Activated naive CD4-positive, alpha-beta T cell treated with anti-CD3 and anti-CD28 coated beads, Interleukin-2, amount 10 ng/mL, durations not matched to agents 7 days and 5 days (primary cell): ENCODE measurements at places on chromosomes 13 and 19.

DNA sequence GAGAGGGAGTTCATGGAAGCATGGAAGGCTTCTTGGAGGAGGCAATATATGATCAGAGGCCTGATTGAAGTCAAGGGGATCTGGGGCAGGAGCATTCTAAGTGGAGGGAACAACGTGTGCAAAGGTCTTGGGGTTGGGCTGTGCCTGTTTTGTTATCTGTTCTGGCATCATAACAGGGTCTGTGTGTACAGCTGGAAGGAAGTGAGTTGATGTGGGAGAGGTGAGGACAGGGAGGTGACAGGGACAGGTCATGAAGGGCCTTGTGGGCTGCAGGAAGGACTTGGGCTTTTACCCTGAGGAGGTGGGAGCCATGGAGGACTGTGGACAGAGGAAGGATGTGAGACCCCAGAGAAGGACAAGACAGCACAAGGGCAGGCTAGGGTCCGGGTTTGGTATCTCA is 1.2 kb upstream of the NFILZ start:
- no peak for DNase-seq

GRCh38 chr13:39281539-39282150 is 243.4 kb downstream of the NHLRC3 start:
- no peak for DNase-seq

- DNase-seq, result no peak
Measured at GRCh38 chr13:93230261-93230855, 3.8 kb downstream of the GPC6 start.

DNA sequence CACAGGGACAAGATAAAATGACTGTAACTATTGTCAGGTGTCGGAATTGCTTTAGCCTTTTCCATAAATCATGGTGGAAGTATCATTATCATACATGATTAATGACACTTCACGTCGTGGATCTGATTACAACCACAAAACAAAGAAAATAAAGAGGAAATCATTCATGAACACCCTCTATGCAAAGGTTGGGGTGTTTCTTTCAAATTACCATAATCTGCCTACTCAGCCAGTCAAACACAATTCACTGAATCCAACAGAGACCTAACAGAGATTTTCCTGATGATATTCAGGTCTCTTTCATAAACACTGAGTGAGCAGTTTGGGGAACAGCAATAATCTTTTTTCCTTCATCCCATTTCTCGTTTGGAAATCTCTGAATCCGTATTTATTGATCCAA is 625.6 kb downstream of the DCT start:
- DNase-seq, result no peak

- DNase-seq, result peak; percentile 54
Measured at GRCh38 chr19:18349524-18350128, 9.2 kb downstream of the PGPEP1 start.

- no peak for DNase-seq
Measured at GRCh38 chr19:37948362-37948761, 41.4 kb downstream of the SIPA1L3 start.

GRCh38 chr19:3190921-3191805 is 5.4 kb downstream of the NCLN start:
- no peak for DNase-seq

DNA sequence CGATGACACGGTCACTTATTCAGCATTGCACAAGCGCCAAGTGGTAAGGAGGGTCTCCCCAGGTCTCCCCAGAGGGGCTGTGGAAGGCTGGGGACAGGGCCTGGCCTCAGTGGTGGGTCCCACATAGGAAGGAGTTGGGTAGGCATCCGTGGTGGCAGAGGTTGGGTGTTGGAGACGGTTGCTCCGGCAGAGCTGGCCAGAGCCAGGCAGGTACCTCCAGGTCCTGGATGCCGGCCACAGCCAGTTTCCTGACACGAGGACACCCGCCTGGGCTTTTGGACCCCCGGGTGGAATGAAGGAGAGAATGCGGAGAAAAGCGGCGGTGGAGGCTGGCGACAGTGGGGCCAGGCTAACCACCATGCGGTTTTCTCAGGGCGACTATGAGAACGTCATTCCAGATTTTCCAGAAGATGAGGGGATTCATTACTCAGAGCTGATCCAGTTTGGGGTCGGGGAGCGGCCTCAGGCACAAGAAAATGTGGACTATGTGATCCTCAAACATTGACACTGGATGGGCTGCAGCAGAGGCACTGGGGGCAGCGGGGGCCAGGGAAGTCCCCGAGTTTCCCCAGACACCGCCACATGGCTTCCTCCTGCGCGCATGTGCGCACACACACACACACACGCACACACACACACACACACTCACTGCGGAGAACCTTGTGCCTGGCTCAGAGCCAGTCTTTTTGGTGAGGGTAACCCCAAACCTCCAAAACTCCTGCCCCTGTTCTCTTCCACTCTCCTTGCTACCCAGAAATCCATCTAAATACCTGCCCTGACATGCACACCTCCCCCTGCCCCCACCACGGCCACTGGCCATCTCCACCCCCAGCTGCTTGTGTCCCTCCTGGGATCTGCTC is 1.3 kb upstream of the FFAR1 start:
- DNase-seq, result peak; percentile 76

GRCh38 chr19:38298821-38299680 is 5.0 kb upstream of the C19orf33 start:
- DNase-seq, result no peak

DNA sequence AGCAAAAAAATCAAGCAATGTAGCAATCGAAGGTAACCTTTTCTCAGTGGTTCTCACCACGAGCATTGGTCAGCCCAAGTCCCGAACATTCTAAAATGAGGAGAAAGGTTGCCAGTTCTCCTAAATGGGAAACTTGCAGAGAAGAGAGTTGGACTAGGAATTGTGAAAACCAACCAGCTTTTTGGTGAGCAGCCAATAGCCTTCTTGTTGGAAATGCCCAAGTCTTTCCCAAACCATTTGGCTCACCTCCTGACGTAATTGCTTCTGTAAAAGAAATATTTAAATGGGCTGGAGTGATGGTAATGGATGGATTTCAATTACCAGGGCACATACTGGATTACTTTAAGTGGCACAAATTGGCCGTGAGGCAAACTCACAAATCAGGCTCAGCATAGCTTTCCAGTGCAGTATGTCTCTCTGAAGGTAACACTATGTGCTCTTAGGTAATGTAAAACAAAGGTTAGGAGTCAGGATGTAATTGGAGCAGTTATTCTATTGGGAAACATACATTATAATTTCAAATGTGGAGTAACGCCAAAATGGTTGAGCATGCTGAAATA is 423.2 kb downstream of the KLF5 start:
- DNase-seq, result no peak

DNA sequence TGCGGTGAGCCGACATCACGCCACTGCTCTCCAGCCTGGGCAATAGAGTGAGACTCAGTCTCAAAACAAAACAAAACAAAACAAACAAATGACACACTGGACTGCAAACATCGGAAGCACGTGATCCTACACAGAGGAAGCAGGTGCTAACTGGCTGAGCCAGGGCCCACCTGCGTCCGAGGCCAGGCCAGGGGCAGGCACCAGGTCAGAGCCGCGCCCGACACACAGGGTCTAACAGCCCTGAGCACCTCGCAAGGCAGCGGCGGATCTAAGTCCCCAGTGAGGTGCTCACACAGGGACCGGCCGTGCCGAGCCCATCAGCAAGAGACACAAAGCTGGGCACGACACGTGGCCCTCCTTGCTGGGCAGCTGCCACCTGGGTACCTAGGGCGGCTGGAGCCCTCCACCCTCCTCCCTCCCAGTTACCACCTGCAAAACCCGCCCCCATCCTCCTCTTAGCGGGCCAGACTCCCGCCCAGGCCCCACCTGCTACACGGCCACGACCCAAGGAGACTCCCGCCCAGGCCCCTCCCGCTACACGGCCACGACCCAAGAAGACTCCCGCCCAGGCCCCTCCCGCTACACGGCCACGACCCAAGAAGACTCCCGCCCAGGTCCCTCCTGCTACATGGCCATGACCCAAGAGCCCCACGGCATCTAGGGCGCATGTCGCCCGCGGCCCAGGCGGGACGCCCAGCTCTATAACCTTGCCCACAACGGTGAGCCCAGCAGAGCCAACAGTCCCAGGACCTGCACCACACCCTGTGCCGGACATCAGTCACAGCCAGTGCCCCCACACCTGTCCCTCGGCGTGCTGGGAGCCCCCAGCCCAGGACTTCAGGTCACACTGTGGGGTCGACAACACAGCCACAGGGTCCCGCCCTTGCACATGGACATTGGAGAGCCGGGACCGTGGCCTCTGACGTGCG is 15.6 kb downstream of the AP3D1 start:
- no peak for DNase-seq

GRCh38 chr19:4256563-4256962 is 9.7 kb downstream of the YJU2 start:
- DNase-seq, result no peak

DNA sequence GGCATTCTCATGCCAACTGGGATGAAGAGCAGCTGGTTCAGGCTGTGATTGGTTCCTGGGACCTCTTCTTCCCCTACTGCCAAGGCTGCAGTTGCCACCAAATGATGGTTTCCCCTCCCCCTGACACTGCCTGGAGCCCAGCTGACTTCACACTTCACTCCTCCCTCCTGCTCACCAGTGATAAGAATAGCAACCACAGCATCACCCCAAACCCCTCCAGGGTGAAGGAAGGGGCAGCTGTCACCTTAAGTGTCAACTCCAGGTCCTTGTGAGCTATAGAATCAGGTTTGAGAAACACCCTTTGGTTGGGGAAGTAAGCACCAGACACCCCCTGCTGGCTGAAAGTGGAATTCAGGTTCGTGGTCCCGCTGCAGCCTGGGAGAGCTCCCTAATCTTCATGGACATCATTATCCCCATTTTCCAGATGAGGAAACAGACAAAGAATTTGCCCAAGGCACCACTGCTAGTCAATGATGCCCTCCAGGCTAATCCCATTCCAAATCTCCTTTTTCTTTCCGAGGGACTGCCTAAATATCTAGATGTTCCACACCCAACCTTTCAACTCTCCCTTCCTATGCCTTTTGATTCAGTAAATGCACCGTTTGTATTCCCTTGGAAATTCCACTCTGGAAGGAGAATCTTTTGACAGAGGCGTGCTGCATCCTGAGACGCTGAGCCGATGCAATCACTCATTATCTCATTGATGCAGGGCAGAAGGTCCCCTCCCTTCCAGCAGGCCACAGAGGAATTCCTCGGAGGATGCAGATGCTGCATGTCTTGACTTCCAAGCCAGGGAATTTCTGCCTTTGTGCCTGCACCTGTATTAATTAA is 50.6 kb upstream of the UQCRFS1 start:
- DNase-seq, result peak; percentile 69

GRCh38 chr19:11699931-11700794 is 38.6 kb downstream of the ZNF823 start:
- DNase-seq, result no peak

DNA sequence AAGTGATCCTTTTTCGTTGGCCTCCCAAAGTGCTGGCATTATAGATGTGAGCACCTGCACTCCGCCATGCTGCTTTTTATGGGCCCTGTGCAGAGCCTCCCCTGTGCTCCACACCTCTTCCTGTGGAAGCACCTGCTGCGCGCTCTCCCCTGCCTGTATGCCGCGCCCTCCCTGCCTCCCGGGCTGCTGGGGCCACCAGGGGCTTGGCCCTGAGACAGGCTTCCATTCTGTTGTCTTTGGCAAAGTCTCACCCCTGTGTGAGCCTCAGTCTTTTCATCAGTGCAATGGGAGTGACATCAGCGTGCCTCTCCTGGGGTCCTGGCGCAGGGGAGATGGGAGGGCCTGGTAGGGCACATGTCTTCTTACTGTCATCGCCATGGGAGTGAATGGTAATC is 1.3 kb downstream of the FAM174C start:
- DNase-seq, result peak; percentile 66

DNA sequence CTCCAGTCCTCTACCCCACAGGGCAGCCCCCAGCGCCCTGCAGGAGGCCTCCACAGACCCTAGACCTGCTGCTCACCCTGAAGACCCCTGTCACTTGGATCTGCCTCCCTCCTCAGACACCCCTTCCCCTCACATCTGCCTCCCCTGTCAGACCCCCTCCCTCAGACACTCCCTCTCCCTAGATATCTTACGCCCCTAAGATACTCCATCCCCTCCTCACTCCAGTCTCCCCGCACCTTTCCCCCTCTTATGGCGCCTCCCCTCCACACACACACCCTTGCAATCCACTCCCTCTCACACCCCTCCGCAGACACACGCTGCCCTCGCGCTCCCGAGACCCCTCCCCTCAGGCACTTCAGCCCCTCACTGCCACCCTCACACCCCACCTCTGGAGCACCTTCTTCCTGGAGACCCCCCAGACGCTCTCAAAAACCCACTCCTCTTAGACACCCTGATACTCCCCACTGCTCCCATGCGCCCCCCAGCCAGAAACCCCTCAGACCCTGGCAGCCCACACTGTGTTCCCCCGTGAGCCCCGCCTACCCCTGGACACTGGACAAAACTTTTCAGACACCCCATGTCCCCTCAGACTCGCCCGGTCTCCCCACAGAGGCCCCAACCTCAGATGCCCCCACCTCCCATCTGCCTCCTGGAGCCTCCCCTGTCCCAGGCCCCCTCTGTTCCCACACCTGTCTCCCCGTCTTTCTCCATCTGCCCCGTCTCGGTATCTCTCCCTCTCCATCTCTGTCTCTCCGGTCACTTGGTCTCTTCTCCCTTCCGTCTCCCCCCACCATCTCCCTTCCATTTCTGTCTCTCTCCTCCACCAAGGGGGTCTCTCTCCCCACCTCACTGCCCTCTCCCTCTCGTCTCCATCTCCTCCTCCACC is 14.5 kb downstream of the ERFL start:
- no peak for DNase-seq

DNA sequence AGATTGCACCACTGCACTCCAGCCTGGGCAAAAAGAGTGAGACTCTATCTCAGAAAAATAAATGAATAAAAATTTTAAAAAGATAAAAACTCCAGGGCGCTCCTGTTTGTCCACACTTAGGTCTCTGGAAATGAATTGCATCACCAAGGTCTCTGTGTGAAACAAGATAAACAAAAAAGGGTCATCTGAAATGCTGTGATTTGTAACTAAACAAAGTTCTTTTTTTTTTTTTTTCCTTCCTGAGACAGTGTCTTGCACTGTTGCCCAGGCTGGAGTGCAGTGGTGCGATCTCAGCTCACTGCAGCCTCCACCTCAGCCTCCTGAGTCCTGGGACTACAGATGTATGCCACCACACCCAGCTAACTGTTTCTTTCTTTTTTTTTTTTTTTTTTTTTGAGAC is 11.5 kb downstream of the FZR1 start:
- no peak for DNase-seq

DNA sequence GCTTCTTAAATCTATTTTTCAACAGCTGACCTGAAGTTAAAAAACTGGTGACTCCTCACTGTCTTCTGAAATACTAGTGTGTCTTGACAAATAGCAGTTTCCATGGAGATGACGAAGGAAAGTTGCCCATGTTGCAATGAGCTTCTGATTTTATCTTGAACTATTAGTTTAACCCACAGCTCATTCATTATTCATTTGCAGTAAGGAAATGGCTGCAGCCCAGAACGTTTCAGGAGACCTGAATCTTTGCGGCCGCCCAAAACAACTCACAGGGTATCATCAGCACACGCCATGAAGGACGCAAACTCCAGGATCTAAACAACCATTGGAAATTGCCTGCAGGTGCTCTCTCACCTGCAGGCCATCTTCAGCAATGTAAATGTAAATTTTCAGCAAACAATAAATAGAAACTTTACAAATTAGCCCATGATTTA is 142.5 kb downstream of the DCLK1 start:
- no peak for DNase-seq

GRCh38 chr19:41871573-41872383 is 5.3 kb upstream of the CD79A start:
- peak; percentile 86 for DNase-seq

GRCh38 chr19:58357481-58358145 is 4.3 kb upstream of the A1BG start:
- DNase-seq, result no peak
